ENCODE measurements at places on chromosomes 1 and 21.

DNA sequence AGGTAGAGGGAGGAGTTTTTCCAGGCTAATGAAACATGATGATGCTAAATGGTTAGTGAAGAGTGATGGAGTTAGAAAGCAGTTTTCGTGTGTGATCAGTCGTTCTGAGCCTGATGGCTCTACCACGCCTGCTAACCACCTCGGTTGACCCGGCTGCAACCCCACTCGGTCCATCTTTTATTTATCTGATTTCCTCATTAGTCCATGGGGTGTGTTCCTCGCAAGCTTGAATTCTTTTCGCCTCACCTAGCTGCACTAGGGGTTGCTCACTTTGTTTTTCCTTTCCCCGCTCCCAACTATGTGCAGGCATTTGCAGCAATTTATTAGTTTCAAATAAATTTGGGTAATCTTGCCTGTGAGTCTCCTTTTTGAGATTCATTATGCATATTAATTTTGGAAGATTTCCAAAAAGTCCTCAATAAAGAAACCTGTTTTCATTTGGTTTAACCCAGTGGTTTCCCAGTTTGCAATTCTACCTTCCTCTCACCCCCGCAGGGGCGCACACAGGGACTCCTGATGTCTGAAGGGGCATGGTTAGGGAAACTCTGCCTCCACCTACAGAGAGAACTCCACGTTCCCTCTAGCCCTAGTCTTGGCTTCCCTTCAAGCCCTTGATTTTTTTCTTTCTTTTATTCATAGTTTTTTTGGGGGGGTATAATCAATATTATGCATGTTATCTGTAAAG lies 12.6 kb downstream of the B3GALT5 start:
- DNase-seq, result no peak

DNA sequence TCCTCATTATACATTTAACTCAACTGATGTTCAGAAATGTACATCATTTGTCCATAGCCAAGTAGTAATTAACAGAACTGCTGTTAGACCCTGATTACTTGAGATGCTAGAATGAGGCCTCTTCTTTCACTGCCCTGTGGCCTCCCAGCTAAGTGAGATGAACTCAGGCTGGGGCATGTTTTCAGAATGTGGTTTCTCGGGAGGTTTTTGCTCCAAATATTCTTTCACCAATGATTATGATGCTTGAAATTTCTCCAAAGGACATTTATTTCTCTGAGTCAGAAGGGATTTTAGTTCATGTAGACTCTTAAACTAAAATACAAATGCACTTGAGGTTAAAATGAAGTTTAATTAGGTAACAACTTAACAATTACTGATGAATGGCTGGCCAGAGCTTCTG lies 34.6 kb upstream of the ADAMTS5 start:
- no peak for DNase-seq

GRCh38 chr1:19403256-19403655 lies 82.1 kb downstream of the CAPZB start:
- no peak for DNase-seq

DNA sequence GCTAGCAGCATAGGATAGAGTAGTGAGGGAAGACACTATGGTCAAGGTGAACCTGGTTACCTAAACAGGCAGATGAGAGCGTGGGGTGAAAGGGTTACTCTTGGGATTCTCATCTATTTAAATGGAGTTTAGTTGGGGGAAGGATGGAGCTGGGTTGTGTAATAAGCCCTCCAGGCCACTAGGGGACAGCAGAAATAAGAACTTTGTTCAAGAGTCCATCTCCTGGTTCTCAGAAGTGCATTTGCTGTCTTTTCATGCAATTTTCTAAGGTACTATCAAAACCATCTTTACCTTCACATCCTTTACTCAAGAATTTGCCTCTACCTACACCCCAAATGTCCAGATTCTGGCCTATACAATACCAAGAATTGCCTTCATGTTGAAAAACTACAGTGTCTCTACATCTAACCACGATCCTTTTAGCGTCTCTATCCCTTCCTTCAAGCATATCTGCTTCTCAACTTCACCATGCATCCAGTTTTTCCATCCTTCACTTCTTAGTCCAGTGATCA lies 28.0 kb downstream of the SLAMF1 start:
- no peak for DNase-seq

GRCh38 chr1:89699451-89699986 lies 66.6 kb downstream of the LRRC8C start:
- DNase-seq, result no peak

DNA sequence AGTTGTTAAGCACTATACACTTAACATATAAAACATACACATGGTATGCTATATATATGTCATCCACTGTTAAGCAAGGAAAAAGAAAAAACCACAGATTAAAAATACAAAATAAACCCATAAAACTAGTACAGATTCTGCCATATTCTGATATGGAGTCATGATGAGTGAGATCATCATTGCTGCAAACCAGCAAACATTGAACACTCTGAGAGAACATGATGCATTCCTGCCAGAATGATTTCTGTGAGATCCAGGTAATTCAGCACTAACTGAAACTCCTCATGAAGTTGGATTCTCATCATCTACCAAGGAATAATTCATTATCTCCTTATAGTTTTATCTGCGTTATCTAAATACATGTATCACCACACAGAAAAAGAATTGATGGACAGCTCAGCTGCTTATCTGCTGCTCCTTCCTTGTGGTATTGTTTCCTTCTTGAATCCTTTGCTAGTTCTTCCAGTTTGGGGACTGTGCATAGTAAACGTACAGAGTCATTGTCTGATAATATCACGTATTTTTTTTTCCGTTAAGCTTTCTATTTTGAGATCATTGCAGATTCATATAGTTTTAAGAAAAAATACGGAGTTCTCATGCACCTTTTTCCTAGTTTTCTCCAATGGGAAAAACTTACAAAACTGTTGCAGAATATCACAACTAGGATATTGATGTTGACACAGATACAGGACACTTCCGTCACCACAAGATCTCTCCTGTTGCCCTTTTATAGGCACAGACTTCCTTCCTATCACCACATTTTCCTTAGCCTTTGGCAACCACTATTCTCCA lies 9.3 kb downstream of the RAB4A start:
- no peak for DNase-seq

DNA sequence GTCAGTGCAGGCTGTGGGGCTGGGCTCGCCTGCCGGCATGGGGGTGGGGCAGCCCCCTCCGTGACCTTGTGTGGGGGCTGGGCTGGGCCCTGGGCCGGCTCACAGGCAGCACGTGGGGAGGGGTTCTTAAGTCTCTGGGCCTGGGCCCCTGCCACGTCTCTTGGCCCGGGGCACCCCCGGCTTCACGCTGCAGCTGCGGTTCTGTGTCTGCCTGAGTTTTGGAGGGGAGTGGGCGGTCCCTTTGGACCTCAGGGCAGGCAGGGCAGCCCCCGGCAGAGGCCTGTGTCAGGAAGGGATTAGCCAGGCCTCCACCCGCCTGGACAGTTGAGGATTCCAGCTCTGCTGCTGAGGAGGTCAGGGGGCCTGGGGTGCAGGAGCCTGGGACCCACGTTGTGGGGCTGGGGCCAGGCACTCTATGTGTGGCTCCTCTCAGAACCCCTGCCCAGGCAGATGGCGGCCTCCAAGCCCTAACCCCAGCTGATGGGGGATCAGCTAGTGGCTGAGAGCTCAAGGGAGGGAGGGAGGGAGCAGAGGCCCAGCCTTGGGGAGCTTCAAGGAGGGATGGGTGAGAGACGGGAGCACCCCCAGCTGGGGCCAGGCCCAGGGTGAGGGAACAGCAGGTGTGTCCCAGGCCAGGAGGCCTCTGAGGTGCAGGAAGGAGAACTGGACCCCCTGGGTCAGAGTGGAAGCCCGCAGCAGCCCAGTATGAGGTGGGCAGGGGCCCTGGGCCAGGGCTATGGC lies 1.8 kb upstream of the PLCH2 start:
- DNase-seq, result no peak

GRCh38 chr21:43739621-43740435 lies 20.9 kb downstream of the PDXK start:
- no peak for DNase-seq

GRCh38 chr1:39205781-39206464 lies 1.4 kb downstream of the MACF1 start:
- no peak for DNase-seq

- peak; percentile 90 for DNase-seq
These were observed 76.5 kb downstream of the DHRS3 start for GRCh38 chr1:12541274-12542137.

DNA sequence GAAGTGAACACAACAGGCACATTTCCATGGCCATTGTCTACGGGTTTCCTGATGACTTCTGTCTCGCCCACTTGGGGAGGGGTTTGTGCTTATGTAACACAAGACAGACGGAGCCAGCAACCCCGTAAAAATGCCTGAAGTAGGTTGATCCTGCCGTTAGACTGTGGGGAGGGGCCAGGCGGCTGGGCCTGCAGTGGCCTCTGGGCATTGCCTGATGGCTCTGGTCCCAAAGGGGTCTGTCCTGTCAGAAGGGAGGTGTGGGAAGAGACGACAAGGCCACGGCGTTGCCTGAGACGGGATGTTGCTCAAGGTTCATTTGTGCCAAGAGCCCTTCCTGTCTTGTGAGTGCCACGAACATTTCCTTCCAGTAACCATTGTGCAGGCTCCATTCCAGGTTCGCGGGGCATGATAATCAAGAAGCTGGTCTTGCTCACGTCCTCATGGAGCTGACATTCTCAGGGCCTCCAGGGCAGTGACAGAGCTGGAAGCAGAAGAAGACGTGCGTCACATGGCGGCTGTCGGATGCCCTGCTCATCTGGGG lies 44.7 kb downstream of the ABCG1 start:
- DNase-seq, result peak; percentile 23

DNA sequence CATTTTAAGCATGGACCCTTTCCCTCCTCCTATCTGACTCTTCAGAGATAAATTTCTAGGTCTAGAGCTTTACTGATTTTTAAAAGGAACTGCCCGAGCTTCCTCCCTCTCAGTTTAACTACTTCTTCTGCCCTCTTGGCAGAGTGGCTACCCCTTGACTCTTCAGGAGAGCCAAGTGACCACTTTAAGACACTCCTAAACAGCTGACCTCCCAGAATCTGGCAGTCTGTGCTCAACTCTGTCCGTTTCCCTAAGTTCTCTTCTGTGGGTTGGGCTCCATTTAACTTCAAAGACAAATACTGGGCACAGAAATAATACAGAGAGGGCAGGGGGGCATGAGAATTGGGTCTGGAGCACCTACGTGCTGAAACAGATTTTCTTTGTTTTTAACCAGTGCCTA lies 196.3 kb upstream of the FOXD3 start:
- no peak for DNase-seq

DNA sequence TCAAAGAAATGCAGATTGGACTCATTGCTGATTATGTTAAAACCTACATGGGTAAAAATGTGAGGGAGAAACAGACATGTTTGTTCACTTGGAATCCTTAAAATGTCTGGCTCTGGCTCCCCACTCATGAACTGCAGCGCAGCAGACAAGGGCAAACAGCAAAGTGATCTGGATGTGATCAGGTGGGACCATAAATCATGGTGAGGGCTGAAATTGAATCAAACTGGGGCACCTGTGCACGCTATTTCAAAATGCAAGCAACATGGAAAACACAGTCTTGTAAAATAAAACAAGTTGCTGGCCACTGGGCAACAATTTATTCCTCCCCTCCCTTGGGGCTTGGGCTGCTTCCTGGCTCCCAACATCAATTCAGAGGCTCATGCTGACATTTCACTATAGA lies 373.4 kb downstream of the SEC16B start:
- DNase-seq, result no peak

DNA sequence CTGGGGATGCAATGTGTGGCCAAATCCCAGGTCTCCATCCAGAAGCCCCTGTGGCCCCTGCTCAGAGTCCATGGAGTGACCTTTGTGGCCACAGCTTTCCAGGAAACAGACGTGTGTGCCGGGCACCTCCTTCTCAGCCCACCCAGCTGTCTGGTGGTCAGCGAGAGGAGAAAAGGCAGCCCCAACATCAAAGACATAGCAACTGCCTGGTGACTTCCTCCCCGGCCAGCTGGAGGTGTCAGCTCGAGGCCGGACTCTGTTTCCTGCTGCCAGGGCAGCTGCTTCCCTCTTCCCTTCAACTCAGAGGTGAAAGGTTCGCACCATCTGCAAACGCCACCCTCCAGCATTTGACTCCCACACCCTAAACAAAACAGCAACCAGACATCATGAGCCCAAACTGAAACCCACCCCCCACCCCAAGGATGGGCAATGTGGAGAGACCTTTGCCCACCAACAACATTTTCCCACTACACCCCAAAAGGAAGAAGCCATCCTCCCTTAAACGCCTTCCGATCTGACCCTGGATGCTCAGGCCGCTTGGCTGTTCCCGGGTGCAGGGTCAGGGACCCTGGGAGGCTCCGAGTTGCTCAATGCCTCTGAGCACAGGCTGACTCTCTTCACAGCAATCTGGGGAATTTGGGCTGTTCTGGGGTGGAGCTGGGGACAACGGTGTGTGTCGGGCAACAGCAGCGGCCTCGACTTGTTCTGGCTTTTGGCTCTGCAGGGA lies 162.3 kb downstream of the PSMG1 start:
- peak; percentile 67 for DNase-seq

DNA sequence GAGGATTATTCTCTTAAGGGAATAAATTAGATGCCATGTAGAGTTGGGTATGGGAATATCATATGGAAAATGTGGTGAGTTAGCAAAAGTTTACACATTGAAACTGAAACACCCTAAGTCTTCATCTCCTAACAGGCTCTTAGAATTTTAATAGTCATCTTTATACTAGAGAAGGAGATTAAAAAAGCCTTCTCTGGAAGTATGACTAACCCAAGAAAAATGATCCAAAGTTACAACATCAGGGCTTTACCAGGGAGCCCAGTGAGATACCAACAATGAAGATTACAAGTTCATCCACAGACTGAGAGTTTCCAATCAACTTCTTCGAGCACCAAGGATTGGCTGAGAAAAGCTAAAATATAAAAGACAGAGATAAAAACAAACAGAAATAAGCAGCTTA lies 70.0 kb upstream of the KIAA0040 start:
- no peak for DNase-seq

DNA sequence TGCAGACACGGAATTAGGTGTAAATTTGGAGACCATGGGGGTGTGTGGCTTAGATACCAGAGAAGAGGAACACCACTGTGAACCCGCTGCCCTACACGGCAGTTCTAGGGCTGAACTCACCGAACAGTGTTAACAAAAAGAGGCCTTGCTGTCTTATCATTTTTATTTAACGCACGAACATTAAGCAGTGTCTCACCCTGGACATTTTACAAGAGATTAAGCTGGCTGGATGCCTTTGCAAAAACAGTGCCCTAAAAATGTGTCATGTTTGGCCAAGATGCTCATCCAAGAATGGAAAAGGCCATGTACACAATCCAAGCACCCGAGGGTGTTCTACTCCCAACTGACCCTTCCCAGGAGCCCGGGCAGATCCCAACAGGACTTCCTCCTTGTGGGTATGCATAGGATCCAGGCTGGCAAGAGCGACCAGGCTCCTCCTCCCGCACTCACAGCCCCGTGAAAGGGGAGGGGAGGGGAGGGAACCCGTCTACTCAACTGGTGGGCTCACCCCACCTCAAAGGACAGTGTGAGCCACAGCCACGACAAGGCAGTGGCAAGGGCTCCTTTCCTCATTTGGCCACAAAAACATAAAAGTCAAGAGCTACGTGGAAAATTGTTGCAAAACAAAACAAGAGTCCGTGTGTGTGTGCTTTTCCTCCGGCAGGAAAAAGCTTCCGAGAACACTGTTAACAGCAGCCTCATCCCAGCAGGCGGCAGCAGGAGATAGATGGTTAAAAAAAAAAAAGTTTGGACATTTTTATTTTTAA lies 20.3 kb downstream of the C2CD2 start:
- DNase-seq, result no peak

Data from ovary (tissue), 10 donors.